ENCODE measurements at places on chromosomes 16 and 17.

DNA sequence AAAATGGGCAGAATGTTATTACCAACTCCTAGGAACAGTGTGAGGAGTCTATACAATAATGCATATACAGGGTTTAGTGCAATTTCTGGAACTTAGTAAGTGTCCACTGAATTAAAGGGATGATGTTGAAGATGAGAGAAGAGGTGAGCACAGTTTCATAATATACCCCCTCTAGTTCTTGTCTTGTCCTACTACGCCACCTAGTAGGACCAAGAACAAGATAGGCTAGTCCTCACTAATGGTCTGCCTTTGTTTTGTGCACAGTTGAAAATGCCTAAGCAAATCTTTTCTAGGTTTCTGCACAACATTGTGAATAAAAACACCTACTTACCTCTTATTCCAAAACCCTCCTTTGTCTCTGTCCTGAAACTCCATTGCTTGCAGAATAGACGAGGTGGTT, 670.2 kb downstream of the CDH8 start:
- no peaks in the 10 kb centered on the region for H3K4me1 ChIP-seq
- H3K27me3 ChIP-seq = no peaks in the 10 kb centered on the region
- no peak for DNase-seq
- no peak overlapping the region for H3K4me3 ChIP-seq
- no peaks in the 10 kb centered on the region for H3K36me3 ChIP-seq

DNA sequence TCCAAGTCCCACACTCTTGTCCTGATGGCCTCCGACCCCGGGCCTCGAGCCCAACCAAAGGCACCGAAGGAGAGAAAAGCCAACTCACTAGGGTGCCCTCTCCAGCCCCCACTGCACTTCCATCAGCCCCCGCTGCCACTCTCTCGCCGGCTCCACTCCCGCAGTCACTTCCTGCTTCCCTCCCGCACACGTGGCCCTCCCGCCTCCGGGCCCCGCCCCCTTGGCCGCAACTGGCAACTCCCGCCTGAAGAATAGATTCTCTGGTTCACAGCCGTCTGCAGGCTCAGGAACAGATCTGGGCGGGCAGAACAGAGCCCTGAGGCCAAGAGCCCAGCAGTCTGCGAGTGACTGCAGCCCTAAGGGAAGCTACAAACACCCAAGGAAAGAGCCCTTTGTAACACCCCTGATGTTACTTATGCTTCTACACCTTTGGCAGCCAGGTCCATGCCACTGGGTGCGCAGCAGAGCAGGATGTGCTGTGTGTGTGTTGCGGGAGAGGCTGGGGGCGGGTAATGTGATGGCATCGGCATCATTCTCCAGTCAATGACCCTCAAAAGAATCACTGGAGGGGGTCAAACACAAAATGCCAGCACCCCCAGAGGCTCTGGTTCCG, at the start of gene SLC39A11:
Gene SLC39A11, minus strand, starts transcription at position 166 of the 613 bp plus-strand sequence. CDS start 3,924 bp downstream, outside the sequence.
- peaks cover 3% of the 10 kb centered on the region for H3K4me1 ChIP-seq
- H3K4me3 ChIP-seq = peak within 1 kb of the TSS; percentile 77
- DNase-seq = peak; percentile 91
- H3K27ac ChIP-seq = peak within 1 kb of the TSS; percentile 63

DNA sequence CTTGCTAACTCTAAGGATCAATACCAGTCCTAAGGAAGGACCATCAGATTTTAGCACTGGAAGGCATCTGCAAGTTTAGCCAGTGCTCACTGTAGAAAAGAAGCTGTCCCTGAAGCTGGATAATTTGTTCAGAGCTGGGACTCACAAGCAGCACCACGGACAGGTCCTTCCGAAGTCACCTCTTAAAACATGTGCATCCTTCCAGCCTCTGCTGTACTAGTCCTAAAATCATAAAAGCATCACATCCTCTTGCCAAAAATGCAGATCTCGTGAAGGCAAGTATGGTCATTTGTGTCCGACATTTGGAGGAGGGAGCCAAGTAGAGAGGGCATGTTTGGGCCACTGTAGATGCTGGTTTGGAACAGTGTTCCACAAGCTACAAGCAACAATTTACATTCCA, 506.9 kb downstream of the RBFOX1 start:
- no peak overlapping the region for H3K27ac ChIP-seq
- DNase-seq = no peak
- H3K4me3 ChIP-seq = no peak overlapping the region
- H3K4me1 ChIP-seq = no peaks in the 10 kb centered on the region
- H3K36me3 ChIP-seq = no peaks in the 10 kb centered on the region

DNA sequence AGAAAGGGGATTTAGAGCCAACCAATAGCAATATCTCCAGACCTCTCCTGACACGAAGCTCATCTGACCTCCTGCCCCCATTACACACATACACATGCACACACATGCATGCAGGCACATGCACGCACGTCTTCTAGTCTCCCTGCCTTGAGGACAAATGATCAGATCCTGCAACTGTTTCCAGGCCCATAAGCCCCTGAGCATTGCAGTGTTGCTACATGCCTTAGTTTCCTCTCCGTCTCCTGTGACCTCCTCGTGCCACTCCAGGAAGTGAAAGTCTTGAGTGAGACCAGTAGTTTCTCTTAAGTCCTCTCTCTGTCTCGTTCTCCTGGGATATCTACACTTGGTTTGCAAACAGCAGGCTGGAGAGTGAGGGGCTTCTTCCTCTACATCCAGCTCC, 8.2 kb downstream of the CIITA start:
- H3K36me3 ChIP-seq = no peaks in the 10 kb centered on the region
- H3K27me3 ChIP-seq = peaks cover 33% of the 10 kb centered on the region
- DNase-seq = no peak
- no peak overlapping the region for H3K4me3 ChIP-seq
- no peaks in the 10 kb centered on the region for H3K4me1 ChIP-seq
- no peak overlapping the region for H3K27ac ChIP-seq

DNA sequence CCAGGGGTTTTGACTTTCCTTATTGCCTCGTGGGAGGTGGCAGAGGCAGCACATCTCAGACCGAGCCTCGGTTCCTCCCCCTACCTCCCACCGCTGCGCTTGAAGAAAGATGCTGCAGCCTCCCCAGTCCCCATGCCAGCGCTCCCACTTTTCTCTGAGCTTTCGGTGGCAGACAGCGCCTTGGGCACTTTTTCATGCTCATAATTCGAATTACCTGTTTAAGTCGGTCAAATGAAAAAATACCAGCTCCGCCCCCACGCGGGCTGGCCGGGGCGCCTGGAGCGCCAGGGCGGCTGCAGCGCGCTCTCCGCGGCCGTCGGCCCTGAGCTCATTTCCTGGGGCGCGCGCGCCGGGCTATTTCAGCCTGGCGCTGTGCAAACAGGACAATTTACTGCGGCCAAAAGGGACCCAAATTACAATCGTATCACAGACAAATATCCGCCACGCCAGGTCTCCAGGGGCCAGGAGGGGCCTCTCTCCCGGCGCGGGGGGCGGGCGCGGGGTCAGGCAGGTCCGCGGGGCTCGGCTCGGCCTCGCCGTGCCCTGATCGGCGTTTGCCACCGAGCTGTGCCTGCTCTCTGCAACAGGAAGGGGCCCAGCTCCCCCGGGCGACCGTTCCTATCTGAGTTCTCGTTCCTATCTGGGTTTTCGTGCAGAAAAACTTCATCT, 45.0 kb downstream of the SOST start:
- H3K4me3 ChIP-seq = peak overlapping the region; percentile 67
- H3K4me1 ChIP-seq = peaks cover 4% of the 10 kb centered on the region
- H3K36me3 ChIP-seq = no peaks in the 10 kb centered on the region

- no peak overlapping the region for H3K27ac ChIP-seq
- peak; percentile 48 for DNase-seq
These were observed 10.2 kb upstream of the HOXB9 start for GRCh38 chr17:48636177-48637018.

DNA sequence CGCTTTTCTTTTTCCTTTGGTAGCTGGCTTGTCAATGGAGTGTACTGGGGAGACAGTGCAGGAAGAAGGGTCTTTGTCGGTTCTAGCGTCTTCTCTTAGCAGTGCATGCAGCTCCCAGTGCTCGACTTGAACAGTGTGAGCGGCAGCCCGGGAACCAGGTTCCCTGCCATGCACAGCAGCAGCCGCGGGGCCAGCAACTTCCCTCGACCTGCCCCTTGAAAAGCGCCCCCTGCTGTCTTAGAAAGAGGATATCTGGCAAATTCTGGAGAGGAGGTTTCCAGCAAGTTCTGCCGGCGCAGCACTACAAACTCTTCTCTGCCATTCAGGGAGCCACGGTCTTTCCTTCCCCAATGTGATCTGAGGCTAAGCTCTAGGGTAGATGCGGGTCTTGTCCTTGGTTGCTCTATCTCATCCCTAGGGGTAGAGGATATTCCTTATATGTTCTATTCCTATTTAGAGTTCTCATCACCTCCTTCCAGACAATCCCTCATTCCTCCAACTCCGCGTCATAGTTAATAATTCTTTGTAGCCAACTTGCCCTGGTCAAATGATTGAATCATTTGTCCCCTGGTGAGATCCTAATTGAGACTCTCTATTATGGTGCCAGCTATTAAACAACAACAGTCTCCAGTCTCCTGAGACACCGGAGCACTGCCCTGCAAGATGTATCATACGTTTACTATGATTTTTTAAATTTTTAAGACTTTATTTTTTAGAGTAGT, 451.3 kb downstream of the PMP22 start:
- H3K4me3 ChIP-seq = no peak overlapping the region
- no peaks in the 10 kb centered on the region for H3K27me3 ChIP-seq
- H3K4me1 ChIP-seq = 0 out of 2 replicates have a peak, but pooled peaks cover 1% of the 10 kb centered on the region
- no peak overlapping the region for H3K27ac ChIP-seq
- H3K36me3 ChIP-seq = no peaks in the 10 kb centered on the region
- DNase-seq = no peak

DNA sequence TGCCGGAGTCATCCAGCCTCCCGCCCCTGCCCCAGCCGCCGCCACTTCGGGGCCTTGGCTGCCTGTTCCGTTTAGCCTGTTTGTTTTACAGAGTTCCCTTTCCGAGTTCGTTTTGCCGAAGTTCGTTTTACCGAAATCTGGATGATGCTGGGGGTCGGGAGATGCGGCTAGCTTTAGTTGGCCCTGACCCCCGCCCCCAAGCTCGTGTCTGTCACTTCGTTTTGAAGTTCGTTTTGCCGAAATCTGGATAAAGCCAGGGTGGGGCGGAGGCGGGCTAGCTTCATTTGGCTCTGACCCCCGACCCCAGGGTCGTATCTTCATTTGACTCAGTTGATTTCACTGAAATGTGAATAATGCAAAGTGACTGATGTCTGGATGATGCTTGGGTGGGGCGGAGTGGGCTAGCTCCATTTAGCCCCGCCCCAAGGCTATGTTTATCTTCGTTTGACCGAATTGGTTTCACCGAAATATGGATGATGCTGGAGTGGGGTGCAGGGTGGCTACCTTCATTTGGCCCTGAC, 591 bp downstream of the PSMD7 start:
- H3K27ac ChIP-seq = peak overlapping the region; percentile 94
- H3K4me1 ChIP-seq = peaks cover 4% of the 10 kb centered on the region
- peaks cover 18% of the 10 kb centered on the region for H3K36me3 ChIP-seq
- H3K27me3 ChIP-seq = no peaks in the 10 kb centered on the region

DNA sequence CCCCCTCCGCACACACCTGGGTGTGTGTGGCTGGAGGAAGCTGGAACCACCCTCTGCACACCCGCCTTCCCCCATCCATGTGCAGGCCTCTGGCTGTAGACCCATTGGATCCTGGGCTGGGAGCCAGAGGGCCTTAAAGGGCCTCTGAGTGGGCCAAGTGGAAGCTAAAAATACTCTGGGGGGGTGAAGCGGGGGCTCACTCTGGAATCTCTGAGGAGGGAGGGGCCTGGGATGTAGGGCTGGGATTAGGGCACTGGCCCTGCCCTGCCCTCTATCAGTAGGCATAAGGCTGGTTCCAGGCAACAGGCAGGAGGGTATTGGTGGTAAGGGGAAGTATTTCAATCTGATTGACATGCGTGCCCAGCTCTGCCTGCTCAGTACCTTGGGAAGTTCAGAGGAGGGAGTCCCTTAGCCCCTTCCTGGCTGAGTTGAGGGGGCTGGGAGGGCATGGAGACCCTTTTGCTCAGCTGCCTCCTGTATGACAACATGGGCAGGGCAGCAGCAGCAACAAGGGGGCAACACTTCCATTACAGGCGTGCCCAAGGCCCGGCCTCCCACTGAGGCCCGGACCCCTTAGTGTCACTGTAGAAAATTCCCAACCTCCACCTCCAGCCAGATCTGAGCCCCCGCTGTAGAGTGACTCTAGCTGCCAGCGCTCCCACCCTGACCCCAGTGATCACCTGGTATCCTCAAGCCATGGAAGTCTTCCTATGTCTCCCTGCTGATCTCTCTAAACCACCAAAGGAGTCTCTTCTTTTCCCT, 5.2 kb downstream of the ITGA3 start:
- H3K4me3 ChIP-seq = no peak overlapping the region
- DNase-seq = peak; percentile 75
- H3K27ac ChIP-seq = peak overlapping the region; percentile 70
- H3K36me3 ChIP-seq = no peaks in the 10 kb centered on the region
- H3K4me1 ChIP-seq = peaks cover 70% of the 10 kb centered on the region

DNA sequence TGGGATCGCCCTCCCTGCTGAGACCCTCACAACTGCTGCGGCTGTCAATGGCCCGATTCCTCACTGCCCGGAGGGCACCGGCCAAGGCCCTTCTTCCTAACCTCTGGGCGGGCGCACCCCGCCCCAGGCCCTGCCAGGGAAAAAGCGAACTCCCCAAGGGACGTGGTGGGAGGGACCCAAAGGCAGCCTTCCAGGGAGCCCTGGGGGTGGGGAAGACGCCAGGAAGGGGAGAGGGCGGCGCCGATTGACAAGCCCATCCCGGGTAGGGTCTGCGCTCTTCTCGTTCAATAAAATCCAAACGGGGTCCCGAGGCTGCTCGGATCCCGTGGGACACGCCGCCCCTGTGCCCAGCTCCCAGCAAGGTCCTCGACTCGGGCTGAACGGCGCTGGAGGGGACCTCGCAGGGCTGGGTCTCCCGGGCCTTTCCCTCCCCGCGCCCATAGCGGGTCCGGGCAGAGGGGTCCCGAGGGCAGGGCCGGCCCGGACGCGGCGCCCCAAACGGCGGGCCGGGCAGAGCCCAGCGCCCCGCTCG, 416 bp downstream of the KIFC3 start:
- H3K36me3 ChIP-seq = peaks cover 15% of the 10 kb centered on the region
- DNase-seq = no peak
- peak overlapping the region; percentile 84 for H3K4me3 ChIP-seq
- peaks cover 29% of the 10 kb centered on the region for H3K4me1 ChIP-seq
- H3K27me3 ChIP-seq = no peaks in the 10 kb centered on the region

DNA sequence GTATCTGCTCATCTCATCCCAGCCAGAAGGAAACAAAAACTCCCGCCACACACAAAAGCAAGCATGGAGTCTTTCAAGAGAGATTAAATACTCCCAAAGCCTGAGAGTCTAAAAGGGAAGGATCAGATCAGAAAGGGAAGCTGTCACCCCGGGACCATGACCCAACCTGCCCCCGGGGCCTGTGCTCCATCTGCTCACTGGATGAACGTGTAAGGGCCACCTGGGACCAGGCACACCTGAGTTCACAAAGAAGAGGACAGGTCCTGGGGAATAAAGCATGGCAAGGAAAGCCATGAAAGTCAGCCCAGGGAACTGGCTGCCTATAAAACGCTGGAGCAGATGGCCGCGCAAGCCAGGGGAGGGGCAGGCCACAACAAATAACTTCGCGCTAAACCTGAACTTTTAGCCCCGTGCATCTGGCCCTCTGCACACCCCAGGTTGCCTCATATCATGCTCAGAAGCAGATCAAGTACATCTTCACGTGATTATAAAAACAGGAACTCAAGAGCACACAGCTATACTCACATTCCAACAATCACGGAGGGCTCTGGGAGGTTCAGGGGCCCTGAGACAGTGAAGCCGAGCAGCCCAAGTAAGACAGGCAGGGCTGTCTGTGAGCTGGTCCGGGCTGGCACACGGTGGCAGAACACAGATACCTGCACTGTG, 3.4 kb downstream of the TMEM11 start:
- no peak for DNase-seq
- peaks cover 7% of the 10 kb centered on the region for H3K4me1 ChIP-seq
- no peaks in the 10 kb centered on the region for H3K27me3 ChIP-seq
- no peak overlapping the region for H3K27ac ChIP-seq
- H3K4me3 ChIP-seq = no peak overlapping the region
